Stimulated activated CD4-positive, alpha-beta T cell treated with anti-CD3 and anti-CD28 coated beads, TNF-alpha, amount 100 ng/mL, for 4 hours (primary cell): ENCODE measurements at places on chromosomes 5 and 9.

- no peak for DNase-seq
Observed at GRCh38 chr9:38362852-38363588, 29.5 kb upstream of the ALDH1B1 start.

DNA sequence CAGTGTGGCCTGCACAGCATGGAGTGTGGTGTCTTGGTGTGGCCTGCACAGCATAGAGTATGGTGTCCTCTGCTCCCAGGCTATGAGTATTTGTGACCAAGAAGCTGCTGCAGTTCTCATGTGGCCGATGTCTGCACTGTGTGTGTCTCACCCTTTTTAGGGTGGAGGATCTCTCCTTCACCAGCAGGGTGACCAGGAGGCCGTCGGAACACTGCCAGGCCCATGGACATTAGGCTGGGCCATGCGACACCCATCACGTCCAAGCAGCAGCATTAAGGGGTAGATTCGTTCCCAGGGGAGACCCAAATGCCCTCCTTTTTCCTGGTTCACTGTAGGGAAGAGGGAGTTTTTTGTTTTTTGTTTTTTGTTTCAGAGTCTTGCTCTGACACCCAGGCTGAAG lies 115.3 kb upstream of the SPIN1 start:
- no peak for DNase-seq

DNA sequence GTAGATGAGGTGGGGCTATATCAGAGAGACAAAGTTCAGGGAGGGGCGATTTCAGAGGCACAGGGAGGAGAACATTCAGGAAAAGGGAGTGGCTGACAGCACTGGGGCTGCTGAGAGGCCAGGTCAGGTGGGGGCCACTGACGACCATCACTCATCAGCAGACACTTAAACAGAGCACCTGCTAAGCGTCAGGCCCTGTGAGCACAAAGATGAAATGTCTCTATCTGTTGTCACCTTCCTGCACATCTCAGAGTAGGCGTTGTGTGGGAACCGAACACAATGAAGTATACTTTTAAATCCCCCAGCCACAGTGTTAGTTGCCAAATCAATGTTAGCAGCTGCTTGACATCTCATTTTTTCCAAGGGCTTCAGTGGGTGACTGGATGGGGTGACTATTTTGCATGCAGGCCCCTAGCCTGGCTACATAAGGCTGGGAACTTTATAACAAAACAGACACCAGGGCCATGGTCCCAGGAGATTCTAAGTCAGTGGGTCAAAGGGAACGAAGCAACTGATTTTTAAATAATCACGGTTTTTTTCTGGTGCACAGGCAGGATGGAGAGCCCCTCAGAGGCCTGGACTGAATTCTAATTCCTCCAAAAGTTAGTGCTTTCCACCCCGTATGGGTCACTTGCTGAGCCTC lies 31.1 kb upstream of the ANKRD18A start:
- no peak for DNase-seq

- no peak for DNase-seq
Observed at GRCh38 chr9:117413346-117414219, 1.3 kb downstream of the ASTN2 start.

DNA sequence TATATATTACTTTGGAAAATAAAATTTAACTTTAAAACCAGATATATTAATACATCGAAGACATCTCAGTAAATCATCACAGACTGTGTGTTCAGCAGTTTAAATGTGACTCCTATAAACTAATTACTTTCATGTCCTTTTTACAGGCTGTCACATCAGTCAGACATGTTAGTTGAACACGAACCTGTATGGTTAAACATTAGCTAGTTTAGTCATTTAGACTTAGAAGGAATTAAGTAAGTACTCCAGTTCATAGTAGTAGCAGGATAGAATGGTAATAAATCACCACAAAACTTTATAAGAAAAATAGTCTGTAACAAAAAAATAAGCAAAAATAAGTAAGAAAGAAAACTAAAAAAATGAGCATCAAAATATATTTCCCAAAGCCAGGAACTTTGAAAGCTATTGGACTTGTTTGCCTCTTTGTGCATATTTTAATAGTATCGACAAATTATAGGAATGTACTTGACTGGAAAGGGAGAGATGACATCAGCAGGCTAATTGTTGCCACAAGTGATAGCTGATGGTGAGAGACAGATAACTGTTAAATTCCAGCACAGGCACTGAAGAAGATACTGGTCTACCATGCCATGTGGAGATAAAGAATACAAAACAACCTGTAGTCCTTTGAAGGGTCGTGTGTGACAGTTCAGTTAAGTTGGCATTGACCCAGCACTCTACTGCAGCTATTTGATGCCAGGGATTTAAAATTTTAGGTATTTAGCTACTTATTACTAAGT lies 83.9 kb downstream of the RIC1 start:
- no peak for DNase-seq

- no peak for DNase-seq
Observed at GRCh38 chr9:135109650-135110049, 22.2 kb downstream of the OLFM1 start.

- peak; percentile 32 for DNase-seq
Observed at GRCh38 chr5:170420806-170421412, 31.7 kb upstream of the KCNMB1 start.

DNA sequence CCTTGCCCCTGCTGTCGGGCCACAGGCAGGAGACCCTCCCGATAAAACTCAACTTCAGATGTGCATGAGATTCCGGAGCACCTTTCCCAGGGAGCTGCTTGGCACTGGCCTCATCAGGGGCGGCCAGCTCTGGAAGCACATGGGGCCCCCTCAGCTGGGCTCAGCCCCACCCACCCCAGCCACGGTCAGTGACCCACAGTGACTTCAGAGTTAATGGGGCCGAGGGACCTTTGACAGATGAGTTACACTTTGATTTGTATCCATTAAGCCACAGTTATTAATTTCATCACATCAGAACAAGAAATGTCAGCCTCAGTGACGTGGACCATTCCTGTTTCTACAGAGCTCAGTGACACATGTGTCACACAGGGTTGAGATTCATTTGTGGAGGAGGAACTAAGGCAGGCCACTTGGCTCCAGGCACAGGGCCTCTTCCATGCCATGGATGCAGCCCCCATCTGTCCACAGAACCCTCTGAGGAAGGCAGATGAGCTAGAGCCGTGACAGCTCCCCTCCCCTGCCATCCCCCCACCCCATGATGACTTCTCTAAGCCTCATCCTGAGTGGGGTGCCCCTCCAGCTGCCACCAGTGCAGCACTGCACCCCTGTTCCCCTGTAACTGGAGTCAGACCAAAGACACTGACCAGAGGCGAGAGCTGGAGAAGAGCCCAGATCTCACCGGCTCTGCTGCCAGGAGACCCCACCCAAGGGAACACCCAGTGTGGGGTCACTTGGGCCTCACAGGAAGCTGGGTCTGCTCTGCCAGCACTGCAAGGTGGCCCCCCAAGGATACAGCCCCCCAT lies 69.4 kb upstream of the ADAMTS2 start:
- DNase-seq, result no peak

DNA sequence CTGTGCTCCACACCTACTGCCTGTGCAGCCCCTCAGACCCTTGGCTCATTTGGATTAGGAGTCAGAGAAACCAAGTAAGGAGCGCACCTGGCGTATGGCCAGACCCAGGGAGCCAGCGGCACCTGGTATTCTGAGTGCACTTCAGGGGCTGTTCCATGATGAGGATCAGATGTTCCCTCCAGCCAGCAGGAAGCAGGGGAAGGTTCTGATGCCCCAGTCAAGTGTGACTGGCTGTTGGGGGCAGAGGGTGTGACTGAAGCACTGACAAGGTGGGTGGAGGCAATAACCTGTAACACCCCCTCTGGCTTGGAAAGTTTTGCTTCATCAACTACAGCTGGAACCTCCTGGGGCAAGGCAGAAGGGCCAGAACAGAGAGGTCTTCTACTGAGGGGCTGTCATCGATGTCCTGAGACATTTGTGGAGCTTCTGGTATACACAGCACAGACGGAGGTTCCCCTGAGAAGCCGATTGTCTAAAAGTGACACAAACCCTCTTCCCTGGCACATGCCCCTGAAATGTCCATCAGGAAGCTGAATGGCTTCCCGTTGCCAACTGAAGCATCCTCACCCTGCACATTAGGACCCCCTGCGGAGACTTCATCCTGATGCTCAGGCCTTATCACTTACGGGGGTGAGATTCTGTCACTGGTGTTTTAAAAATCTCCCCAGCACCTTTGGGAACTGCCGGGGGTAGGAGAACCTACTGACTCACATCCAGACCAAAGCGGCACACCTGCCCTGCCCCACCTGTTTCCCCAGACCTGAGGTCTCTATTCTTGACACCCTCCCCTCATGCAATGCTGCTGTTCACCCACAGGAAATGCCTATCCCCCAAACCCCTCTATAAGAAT lies 21.1 kb downstream of the TRAF1 start:
- DNase-seq, result no peak

DNA sequence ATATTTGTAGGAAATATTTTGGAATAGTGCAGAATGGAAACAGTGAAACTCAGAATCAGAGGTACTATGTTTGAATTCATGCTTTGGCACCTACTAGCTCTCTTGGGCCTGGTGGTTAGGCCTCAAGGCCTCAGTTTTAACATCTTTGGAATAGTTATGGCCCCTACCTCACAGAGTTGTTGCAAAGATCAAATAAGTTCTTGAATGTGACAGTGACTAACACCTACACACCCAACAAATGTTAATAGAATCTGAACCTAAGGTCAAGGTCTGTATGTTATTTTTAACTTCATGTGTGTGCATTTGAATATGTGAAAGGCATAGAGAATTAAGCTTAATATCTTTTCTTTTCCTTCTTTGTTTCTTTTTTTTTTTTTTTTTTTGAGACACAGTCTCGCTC lies 87.3 kb downstream of the SLC44A1 start:
- DNase-seq, result no peak

DNA sequence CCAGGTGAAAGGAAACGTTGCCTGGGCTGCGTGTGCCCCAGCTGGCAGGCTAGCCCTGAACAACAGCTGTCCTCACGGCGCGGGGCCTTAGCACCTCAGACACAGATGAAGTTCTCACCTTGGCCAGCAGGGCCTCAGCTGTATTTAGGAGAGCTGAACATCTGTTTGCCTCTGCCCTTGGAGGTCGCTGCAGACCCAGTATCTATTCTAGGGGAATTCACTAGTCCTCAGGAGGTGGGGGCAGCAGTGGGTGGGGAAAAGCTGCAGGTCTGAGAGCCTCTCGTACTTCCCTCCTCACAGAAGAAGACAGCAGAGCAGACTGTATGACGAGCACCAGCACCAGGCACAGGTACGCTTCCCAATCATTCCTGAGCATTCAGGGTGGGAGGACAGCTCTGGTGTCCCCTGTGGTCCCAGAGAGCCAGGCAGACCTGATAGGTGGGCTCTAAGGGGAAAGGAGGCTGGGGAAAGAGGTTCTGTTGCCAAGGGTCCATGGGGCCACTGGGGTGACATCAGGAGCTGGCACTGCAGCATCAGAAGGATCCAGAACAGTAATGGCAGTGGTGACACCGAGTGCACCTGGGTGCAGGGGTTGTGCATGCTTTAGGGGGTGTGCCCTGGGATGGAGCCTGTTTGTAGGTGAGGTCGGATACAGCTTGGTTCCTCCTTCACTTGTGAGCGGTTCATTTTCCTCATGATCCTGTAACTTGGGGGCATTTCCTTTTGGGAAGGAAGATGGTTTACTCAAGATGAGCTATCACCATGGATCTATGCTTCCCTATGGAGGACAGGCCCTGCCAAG lies 13.8 kb downstream of the CD74 start:
- no peak for DNase-seq

GRCh38 chr5:68169903-68170302 lies 45.7 kb upstream of the PIK3R1 start:
- DNase-seq, result no peak

GRCh38 chr9:121736934-121737462 lies 85.6 kb downstream of the DAB2IP start:
- DNase-seq, result no peak

DNA sequence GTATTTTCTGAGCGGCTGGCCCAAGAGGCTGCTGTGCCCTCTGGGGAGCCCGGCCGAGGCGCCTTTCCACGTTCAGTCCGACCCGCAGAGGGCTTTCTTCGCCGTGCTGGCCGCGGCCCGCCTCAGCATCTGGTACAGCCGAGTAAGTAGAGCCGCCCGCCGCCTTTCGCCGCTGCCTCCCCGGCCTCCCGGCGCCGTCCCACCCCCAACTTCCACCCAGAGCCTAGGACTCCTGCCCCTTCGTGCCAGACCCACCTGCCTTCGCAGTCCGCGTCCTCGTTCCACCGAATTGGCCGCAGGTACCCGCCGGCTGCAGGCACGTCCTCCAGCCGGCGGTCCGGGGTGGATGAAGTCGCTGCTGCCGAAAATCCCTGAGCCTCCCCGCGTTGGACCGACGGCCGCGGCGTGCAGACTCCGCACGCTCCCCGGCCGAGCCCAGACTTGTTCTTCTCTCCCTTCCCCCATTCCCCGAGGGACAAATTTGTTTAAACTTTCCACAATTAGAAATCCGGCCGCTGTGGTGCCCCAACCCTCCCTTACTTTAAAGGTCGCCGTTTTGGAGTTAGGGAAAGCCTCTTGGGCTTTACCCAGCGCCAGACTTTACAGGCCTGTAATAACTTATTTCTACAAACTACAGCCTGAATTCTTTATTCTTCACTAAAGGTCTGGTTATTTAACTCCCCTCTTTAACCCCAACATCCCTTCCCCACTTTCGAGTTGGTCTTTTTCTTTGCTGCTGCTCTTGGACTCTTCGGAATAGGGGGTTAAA lies 589 bp downstream of the RIC1 start:
- DNase-seq, result no peak

GRCh38 chr9:73182928-73183327 lies 31.3 kb downstream of the ANXA1 start:
- DNase-seq, result no peak

DNA sequence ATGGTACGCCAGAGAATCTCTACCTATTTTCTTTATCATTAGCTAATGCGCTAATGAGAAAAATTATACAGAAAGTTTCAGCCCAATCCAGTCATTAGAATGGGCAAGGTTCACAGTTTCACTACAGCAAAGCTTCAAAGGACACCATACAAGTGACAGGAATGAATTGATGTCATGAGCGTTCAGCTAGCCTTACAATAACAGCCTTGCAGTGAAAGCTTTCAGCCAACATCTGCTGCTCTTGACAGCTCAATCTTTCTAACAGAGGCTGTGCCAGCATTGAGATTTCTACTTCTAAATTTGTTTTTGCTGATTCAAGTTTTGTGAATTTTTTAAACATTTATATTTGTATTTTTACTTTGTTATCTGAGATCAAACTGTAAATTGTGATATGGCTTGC lies 302.4 kb upstream of the FAM174A start:
- no peak for DNase-seq

GRCh38 chr5:110880413-110880812 lies 141.6 kb downstream of the SLC25A46 start:
- DNase-seq, result no peak
